ENCODE measurements at places on chromosomes 6 and 20.

GRCh38 chr6:35441205-35441604, 10.9 kb upstream of the FANCE start:
- DNase-seq, result no peak

DNA sequence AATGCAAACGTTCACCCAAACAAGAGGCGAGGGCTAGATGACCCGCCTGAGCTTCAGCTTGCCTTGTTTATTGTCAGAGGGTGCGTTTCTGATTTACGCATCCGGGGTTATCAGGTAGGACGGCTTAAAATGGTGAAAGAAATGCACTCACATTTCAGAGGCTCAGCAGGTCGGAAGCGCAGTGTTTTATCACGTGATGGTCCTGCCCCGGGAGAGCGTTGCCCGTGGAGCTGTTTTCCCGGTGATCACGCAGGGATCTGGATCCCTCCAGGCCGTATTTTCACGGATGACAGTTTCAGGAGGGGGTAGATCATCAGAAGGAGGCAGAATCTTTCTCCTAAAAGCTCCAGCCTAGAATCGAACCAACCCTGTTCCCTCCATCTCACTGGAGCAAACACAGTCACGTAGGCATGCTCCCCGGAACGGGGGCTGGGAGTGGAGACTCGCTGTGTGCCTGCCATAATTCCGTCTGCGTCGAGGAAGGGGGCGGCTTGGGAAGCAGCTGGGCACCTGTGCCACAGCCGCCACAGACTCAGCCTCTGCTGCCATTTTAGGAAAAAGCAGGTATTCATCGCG, 121.7 kb downstream of the SMOC2 start:
- no peak for DNase-seq

GRCh38 chr20:62710886-62711702, 2.5 kb downstream of the NTSR1 start:
- no peak for DNase-seq

- DNase-seq, result no peak
Measured at GRCh38 chr6:110528930-110529325, 52.5 kb upstream of the SLC22A16 start.

- no peak for DNase-seq
Measured at GRCh38 chr6:33192105-33192646, at the start of gene COL11A2. Gene COL11A2, minus strand, starts transcription at chr6:33192467. Its CDS starts 227 bp downstream, at chr6:33192240.

- no peak for DNase-seq
Measured at GRCh38 chr6:148112851-148113319, 229.8 kb upstream of the SASH1 start.

- DNase-seq, result no peak
Measured at GRCh38 chr6:118101831-118102345, 194.8 kb downstream of the SLC35F1 start.

Data from cerebellar nuclear complex (tissue), 1 donor.